ENCODE measurements at places on chromosomes 3 and 15.

DNA sequence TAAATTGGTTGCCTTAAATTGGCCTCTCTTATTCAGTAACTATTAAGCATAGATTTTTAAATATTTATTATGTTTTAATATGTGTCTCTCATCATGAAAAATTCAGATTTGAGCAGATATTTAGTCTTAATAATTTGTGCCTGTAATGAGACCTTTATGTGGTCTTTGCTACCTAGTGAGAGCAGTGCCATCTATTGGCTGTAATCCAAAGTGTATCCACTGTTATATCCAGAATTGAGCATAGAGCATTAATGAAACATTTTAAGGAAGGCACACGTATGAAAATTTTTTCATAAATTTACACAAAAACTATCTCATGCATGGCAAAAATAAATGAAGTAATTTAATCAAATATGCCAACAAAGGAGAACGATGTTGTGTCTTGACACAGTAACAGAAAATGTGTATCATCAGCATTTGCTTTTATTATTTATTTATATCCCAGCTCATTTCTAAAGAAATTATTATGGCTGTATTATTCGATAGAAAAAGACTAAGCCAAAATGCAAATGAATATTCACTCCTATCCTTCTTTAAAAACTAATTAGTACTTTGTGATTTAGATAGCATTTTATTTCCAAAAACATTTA lies 203.5 kb downstream of the RSRC1 start:
- no peak for DNase-seq

DNA sequence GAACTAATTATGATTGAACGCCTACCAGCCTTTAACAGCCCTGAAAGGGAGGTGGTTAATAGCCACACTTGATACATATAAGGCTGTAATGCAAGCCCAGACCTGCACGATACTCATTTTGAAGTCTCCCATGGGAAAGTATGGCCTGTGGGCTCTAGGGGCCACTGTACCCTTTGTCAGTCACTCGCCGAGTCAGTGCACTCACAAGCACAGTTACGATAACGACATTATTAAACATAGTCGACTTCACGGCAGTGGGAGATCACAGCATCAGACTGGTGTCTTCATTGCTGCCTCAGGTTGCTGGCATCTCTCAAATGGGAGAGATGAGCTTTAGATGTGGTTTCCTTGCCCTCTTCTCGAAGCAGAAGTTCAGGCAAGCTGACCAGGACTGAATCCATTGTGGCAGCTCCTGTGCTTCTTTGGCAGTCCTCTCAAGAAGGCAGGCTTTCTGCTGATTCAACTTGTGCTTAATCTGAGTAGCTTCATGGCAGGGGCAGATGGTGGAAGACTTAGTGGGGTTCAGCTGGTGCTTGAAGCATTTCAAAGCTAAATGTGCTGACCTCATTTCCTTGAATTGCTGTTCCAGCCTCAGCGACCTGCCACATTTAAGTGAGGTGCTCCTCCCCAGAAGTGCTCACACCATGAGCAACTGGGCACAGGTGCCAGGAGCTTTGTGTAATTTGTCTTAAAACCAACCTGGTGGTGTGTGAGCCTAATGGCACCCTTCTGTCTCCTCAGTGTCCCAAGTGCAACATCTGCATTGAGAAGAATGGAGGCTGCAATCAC lies 15.8 kb upstream of the P4HTM start:
- DNase-seq, result no peak

DNA sequence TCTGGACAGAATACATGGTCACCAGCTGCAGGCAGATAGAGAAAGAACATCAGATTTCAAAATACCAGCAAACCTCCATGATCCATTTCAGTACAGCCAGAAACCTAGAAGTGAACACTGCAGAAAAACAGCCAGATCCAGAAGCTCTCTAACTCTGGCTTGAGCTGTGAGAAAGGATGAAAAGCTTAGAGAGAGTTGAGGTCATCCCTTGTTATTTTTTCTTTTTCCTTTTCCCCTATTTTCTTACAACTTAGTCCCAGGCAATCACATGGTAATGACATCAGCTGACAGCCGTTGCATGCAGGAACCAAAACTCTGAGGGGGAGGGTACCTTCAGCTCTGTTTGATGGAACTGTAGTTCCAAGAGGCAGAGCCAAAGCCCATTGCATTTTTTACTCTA lies 113.2 kb downstream of the TCF12 start:
- DNase-seq, result no peak

GRCh38 chr3:105351821-105352220 lies 14.9 kb upstream of the ALCAM start:
- no peak for DNase-seq

DNA sequence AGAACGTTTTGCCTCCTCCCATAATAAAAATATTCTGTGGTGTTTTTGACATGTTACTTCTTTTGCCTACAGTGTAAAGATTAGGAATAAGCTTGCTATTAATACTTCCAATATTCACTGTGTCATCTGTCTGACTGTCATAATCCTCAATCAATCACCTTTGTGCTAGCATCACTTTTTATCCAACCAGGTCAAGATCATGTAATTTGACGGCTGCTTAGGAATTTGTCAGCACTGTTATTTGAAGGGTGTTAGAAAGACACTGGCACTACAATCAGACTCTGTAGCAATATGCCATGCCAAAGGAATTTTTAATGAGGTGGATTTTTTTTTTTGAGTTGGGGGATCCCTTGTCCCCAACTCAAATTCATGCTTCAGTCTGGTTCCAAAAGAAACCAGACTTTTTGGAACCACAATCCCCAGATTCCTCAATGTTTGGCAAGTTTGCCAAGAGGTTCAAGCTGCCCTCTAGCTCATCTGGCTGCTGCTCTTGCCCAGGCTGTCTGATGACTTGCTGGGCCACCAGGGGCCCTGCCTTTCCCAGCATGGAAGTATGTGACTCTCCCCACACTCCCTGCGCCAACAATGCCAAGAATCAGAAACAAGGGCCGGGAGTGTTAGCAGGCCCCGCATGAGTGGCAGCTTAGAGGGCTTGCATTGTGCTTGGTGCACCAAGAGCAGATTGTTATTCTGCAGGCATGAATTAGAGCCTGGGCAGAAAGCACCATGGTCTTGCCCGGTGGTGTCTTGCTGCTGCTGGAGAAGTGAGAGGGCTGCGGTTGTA lies 58.6 kb upstream of the TSC22D2 start:
- DNase-seq, result no peak

DNA sequence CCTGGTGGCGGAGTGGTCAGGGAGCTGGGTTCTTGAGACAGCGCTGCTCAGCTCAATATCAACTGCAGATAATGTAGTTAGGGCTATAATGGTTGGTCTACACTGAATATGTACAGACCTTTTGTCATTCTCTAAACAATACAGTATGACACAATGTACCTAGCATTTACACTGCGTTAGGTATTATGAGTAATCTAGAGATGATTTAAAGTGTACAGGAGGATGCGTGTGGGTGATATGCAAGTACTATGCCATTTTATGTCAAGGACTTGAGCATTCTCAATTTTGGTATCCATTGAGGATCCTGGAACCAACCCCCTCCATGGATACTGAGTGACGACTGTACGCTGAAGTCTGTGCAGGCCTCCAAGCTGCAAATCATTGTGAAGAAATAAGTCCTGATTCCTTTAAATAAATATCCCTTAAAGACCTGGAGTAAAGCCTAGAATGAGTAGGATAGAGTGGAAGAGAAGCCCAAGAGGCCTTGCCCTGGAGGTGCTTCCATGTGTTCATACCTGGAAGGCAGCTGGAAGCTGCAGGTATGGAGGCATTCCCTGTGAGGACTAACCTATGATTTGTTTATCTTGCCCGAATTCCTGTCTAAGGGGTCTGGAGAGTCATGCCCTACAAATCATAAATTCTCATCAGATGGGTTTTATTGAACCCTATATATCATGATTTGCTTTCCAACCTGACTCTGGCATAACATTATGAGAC lies 15.7 kb upstream of the RTP1 start:
- DNase-seq, result no peak

- DNase-seq, result no peak
These were observed 3.3 kb upstream of the LRTM1 start for GRCh38 chr3:54931182-54931581.

DNA sequence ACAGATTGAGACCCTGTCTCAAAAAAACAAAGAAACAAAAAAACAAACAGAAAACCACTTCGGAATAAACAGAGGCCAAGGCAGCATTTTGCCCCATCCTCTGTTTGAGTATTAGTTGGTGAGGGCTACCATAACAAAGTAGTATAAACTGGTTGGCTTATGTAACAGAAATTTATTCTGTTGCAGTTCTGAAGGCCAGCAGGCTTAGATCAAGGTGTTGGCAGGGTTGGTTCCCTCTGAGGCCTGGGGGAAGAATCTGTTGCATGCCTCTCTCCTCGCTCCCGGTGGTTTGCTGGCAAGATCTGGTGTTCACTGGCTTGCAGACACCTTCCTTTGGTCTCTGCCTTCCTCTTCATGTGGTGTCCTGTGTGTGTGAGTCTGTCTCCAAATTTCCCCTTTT lies 261.6 kb downstream of the PDZRN3 start:
- no peak for DNase-seq

GRCh38 chr15:33371159-33371558 lies 60.4 kb downstream of the RYR3 start:
- DNase-seq, result no peak

DNA sequence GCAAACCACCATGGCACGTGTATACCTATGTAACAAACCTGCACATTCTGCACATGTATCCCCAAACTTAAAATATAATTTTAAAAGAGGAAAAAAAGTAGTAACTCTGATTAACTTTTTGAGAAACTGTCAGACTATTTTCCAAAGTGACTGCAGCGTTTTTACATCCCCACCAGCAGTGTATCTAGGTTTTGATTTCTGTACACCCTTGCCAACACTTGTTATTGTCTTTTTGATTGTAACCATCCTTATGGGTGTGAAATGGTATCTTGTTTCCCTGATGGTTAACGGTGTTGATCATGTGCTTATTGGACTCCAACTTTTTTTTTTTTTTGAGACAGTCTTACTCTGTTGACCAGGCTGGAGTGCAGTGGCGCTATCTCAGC lies 23.0 kb upstream of the ALPK3 start:
- DNase-seq, result no peak

- DNase-seq, result no peak
These were observed 196.1 kb downstream of the GOLGA6L6 start for GRCh38 chr15:20345401-20345958.

- DNase-seq, result no peak
These were observed 28.7 kb downstream of the ATRIP start for GRCh38 chr3:48475188-48475587.

DNA sequence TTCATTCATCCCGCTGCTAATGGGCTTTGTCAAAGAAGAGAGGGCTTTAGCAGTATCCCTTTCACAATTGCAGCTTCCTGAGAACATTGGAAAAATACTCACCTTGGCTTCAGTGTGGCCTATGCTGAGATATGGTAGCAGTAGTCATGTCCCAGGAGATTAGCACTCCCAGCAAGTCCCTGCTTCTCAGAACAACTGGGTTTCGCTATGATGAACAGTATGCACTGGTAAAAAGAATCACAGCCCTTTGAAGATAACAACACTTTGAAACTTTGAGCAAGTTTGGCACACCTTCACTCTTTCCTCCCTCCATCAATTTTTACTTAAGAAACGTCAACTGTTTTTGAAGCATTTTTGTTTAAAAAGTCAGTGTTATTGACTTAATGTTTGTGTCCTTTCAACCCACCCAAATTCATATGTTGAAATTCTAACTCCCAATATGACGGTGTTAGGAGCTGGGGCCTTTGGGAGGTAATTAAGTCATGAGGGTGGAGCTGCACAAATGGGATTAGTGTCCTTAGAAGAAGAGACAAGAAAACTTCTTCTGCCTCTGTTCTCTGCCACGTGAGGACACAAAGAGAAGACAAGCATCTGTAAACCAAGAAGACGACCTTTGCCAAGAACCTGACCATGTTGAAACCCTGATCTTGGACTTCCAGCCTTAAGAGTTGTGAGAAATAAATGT lies 17.8 kb upstream of the PLSCR4 start:
- no peak for DNase-seq

DNA sequence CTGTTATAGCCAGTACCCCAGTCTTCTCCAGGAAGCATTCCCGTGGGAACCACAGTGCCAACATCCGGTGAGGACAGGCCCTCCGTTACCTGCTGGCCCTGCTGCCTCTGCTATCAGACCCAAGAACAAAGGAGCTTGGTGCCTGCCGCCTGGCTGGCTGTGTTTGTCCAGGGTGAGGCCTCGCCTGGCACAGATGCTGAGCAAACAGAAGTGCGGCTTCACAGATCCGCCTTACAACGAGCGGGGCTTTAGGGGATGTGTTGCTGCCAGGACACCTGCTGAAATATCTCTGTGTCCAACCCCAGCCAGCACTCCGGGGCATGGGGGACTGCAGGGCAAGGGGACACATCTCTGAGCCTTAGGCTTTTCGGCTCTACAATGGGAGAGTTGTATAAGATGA lies 2.2 kb upstream of the EPHB3 start:
- no peak for DNase-seq

- DNase-seq, result no peak
These were observed at the start of gene SHF for GRCh38 chr15:45187894-45188830. SHF (minus strand) TSS chr15:45187966; CDS start chr15:45187951, 15 bp downstream.

DNA sequence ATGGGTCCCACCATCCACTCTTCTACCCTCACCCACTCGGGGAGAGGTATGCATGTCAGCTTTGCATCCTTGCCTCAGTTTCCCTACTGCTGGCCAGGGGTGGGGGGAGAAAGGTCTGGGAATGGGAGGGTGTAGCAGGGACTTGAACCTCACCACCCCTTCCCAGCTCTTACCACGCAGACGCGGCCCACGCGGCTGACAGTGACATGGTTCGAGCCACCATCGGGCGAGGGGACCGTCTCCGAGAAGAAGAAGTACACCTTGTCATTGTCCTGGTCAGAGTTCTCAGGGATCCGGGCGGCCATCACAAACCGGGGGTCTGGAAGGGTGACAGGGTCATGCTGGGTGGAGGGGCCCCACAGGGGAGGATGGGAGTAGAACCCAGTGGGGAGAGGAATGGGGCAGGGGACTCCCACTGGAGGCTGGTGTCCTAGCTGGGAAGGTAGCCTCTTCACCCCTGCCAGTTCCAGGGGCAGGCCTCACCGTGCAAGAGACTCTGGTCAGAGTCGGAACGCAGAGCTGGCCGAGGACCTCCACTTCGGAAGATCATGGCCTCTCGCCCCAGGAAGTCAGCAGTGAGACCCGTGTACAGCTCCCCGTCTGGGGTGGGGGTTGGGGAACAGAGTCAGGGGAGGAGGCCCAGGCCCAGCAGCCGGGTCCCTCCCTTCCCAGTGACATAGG lies 3.7 kb downstream of the SEMA3G start:
- no peak for DNase-seq

- no peak for DNase-seq
These were observed 42.3 kb downstream of the DLG1 start for GRCh38 chr3:197256104-197256503.

DNA sequence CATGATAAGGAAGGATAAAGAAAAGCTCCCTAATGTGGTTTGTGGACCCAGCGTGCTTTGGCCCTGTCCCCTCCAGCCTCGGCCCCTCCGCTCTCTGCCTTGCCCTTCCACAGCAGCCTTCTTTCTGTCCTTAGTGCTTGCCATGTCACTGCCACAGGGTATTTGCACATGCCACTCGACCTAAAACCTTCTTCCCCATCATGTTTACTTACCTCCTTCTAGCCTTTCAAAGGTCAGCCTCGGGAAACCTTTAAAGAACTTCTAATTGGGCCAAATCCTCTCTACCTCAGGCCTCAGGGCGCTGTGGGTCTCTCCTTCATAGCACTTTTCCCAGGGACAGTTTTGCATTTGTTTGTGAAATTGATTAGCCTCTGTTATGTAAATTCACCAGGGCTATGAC lies 73.0 kb downstream of the SCN11A start:
- DNase-seq, result no peak

Measured in NCI-H2107 (cell line).